ENCODE measurements at places on chromosomes 1 and 21.

GRCh38 chr21:37452227-37452626 lies 85.7 kb downstream of the DYRK1A start:
- DNase-seq, result no peak

DNA sequence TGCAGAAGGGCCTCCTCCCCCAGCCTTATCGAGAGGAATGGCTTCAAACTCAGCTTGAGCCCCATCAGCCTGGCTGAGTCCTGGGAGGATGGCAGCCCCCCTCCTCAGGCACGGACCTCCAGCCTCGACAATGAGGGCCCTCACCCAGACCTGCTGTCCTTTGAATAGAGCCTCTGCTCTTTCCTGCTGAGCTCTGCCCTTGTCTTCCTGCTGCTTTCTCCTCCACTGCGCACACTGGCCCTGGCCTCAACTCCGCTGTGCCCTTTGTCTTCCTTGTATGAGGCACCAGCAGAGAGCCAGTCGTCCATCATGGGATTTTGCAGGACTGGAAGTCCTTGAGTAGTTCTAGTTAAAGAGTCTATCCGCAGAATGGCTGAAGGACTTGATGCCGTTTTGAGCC lies 2.0 kb downstream of the C1orf226 start:
- DNase-seq, result no peak

GRCh38 chr1:3824650-3825049 lies 28.4 kb upstream of the LRRC47 start:
- DNase-seq, result no peak

- no peak for DNase-seq
Measured at GRCh38 chr1:85656256-85656655, 52.0 kb downstream of the ZNHIT6 start.

Measured in neural crest cell (in vitro differentiated cells).